ENCODE measurements at places on chromosomes 3 and 15.

DNA sequence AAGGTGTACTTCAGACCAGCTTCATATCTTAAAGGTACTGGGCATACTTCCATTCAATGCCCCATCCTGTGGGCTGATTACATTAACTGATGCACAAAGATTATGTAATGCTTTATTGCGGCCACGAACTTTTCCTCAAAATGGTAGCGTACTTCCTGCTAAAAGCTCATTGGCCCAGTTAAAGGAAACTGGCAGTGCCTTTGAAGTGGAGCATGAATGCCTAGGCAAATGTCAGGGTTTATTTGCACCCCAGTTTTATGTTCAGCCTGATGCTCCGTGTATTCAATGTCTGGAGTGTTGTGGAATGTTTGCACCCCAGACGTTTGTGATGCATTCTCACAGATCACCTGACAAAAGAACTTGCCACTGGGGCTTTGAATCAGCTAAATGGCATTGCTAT is 3.4 kb downstream of the SKIL start:
- no peak for DNase-seq

- DNase-seq: no peak
Observed at GRCh38 chr3:33795856-33796536, 2.4 kb upstream of the PDCD6IP start.

DNA sequence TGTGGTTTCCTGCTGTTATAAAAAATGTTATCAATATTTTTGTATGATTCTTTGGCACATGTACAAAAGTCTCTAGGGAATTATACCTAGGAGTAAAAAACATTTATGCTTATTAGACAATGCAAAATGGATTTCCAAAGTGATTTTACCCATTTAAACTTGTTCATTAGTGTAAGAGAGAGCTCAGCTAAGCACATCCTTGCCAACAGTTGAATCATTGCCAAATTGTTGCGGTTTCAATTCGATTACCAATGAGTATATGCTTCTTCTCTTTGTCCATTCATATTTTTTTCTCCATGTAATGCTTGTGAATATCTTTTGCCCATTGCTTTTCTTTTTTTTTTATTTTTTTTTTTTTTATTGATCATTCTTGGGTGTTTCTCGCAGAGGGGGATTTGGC is 17.2 kb downstream of the CASR start:
- no peak for DNase-seq

DNA sequence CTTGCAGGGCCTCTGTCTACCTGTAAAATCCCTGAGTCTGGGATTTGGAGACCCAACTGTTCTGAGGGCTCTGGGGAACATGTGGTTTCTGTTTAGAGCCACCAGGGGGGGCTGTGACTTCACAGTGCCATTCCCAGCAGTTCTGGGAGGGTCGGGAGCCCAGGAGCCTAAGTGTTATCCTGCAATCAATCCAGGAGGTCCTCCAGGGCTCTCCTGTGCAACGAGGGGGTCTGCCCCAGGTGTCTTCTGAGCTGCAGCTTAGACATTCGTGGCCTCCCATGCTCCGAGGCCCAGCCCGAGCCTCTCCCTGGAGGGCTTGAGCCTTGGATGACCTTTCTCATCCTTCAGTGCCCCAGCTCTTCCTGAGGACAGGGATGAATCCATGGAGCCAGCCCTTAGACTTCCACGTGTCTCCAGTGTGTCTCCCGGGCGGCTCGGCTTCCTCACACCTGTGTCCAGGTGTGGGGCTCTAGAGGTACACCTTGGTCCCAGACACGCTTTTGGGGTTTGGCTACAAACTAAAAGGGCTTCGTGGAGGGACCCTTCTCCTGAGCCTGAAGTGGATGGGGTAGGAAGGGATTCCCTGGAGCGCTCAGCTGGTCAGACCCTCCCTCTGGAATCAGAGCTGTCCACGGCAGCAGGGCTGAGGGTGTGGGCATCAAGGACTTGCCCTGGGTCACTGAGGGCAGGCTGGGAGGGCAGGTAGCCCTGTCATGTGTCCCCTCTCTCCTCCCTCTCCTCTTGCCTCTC is 20.3 kb upstream of the ABTB1 start:
- peak; percentile 71 for DNase-seq

DNA sequence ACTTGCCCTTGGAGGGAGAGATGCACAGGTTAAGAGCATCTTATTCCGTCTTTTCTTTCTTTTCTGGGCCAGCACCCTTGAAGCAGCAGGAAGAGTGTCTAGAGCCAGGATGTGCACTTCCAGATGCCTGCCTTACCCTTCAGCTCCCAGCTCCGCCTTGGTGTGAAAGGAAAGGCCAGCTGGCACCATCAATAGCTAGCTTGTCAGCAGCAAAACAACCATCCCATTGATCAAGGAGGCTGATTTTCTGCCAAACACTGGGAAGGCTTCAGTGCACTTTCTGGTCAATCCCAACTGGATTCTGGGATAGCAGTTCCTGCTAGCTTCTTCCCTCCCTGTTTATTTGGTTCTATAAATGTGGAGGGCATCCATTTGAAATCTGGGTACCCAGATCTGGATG is 110.9 kb upstream of the GALNT15 start:
- no peak for DNase-seq

Data from EH (cell line).